ENCODE measurements at places on chromosomes 2 and 18.

- DNase-seq = no peak
Measured at GRCh38 chr2:136134126-136134525, 16.2 kb upstream of the CXCR4 start.

DNA sequence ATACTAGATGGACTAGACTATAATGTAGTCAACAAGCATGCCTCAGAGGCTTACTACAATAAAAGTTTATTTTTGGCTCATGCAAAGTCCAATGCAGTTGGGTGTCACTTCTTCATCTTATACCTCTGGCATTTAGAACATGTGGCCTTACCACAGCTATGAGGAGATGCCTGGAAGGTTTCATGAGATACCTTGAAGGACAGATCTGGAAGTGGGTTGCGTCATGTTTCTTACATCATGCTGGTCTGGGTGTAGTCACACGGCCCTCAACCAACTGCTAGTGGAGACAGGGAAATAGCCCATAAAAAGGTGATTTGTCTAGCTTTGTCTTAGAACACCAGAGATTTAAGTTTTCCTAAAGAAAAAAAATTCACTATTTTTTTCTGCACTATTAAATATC is 91.7 kb upstream of the MMADHC start:
- DNase-seq = no peak

- no peak for DNase-seq
Measured at GRCh38 chr2:176111846-176112374, 4.7 kb upstream of the HOXD10 start.

DNA sequence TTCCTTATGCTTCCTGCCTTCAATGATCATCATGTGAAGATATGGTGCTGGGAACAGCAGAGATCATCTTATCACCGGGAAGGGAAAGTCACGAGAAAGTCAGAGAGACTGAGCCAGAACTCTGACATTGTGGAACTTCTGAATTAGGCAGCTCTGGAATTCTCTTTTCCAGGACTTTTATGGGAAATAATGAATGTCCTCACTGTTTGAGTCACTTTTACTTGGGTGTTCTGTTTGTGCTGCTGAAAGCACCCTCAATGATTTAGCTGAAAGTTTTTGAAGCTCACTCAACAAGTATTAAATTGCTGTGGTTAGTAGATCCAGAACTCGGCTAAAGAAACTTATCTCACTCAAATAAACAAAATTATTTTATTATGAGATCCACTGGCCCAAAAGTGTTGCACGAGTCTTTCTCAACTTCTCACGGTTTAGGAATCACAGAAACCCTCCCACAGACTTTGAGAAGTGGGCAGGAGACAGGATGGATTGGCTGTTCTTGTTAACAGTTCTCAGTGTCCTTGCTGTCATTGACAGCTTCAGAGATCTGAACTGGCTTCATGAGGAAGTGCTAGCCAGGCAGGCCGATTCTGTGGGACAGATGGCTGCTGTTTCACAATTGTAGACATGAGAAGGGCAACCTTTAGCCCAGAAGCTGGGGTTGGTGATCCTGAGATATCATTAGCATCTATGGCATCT is 26.4 kb upstream of the ATRAID start:
- no peak for DNase-seq

DNA sequence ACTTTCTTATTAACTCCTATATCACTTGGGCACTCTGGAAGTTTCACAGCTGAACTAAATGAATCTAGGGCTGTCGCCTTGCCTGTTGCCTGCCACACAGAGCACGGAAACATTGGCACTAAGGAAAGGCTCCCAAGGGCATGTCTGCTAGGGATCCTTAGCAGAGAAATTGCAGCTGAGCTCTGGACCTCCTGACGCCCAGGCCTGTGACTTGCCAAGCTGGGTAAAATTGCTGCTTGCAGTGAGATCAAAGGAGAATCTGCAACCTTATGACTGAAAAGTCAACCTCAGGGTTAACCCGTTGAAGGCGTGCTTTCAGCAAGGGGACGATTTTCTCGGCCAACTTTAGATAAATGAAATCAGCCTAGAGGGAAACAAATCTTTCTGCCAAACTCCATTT is 189.8 kb downstream of the NCK2 start:
- DNase-seq = peak; percentile 7

- DNase-seq = no peak
Measured at GRCh38 chr2:44801289-44801840, 140.1 kb upstream of the SIX3 start.

- DNase-seq = no peak
Measured at GRCh38 chr2:4101936-4102335, 398.6 kb downstream of the DCDC2C start.

DNA sequence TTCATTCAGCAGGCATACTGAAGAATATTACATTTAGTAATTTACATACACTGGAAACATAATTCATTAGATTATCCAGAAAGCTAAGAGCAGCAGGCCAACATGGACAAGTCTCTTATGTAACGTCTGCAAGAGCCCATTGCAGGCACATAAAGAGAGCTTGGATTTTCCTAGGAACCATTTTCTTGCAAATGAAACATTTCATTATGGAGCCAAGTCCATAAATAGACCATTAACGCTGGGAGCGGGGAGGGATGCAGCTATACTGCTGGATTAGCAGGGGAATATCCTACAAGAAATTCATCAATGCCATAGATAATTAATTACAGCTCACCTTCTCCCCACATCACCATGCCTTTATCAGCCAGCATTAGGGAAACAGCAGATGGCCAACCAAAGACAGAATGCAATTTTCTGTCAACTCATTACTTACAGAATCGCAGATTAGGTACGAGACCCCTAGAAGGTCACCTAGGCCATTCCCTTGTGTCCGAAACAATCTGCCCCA is 170.4 kb downstream of the C1D start:
- DNase-seq = no peak

GRCh38 chr2:106701203-106702022 is 184.6 kb downstream of the ST6GAL2 start:
- DNase-seq = peak; percentile 12

DNA sequence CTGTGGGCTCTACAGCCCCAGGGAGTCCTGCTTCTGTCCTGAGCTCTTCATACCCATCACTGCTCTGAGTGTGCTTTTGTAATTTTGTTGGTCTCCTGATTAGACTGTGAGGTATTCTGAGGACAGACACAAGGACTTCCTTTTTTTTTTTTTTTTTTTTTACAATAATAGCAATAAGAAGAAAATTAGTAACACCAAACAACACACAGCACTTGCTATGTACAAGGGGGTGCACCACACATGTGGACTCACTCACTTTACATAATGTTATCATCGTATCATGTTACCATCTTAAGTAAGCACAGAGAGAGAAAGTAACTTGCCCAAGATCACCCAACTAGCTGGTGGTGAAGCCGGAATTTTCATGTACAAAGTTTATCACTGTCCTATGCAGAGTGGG is 34.6 kb downstream of the MBP start:
- no peak for DNase-seq

DNA sequence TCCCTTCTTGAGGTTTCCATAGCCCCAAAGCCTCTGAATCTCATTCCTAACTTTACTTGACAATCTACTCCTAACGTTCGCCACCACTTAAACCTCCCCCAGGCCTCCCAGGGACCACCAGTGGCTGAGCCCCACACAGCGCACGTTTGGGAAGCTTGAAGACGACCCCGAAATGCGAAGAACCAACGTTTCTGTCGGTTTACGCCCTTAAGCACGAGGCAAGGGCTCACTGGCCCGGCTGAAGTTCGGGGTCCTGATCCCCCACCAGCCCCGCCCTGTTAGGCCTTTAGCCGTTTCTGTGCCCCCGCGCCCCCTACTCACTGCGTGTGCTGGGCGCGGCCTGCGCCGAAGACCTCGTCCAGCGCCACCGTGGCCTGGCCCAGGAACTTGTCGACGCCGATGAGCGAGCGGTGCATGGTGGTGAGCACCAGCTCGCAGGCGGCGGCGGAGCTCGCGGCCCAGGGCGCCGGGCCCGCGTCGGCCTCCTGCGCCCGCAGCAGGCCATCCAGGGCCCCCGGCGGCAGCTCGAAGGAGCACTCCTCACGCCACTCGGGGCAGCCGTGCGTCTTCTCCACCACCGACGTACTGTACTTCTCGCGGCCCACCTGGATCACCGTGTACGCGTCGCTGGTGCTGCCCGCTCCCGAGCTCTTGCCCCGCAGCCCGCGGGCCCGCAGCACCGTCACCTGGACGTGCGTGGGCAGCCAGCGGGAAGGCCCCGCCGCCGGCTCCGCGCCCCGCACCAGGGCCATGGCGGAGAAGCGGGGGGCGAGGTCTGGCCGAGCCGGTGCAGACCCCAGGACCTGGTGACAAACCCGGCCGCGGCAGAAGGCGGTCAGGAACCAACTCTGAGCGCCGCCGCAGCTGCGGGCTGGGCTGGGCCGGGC is 479 bp downstream of the RAB11FIP5 start:
- DNase-seq = peak; percentile 64

GRCh38 chr2:67313536-67313935 is 83.6 kb upstream of the ETAA1 start:
- no peak for DNase-seq

- no peak for DNase-seq
Measured at GRCh38 chr2:209682646-209683045, 89.0 kb upstream of the UNC80 start.

- DNase-seq = no peak
Measured at GRCh38 chr18:31891566-31891965, 51.4 kb downstream of the TRAPPC8 start.

DNA sequence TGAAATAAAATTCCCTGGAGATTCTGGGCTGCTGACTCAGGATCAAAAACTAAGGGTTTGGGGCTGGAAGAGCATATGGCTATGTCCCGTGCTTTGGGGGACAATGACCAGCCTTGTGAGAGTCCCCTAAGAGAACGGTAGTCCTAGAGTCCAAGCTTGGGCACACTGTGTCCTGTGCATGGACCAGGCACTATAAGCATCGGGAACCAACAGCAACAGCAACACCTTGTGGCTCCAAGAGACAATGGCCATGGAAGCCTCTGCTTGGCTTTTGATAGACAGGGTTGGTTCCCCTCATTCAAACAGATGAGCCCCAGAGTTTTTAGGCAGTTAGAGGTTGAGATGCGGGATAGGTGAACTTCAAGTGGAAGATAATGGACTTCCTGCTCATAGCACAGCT is 294.4 kb upstream of the CHAC2 start:
- no peak for DNase-seq

DNA sequence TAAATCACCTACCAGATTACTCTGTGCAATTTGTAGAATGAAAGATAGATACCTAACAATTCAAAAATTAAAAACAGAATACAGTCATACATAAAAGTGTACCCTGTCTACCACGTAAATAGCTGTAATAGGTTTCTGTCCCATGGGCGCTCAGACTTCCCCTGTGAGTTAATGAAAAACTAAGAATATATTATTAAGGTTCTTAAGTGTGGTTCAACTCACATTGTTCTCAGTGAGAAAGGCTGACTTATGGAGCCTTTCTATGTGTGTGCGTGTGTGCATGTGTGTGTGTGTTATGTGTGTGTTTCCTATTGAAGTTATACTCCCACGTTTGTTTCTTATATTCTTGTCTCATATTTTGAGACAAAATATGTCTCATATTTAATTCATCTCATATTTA is 114.6 kb upstream of the CD302 start:
- no peak for DNase-seq

GRCh38 chr2:101644842-101645383 is 52.6 kb upstream of the MAP4K4 start:
- no peak for DNase-seq

- DNase-seq = no peak
Measured at GRCh38 chr2:84481702-84482101, 22.6 kb upstream of the SUCLG1 start.

- no peak for DNase-seq
Measured at GRCh38 chr2:122368576-122369243, 613.3 kb downstream of the TSN start.

- no peak for DNase-seq
Measured at GRCh38 chr2:240350696-240351087, 84.8 kb upstream of the GPC1 start.

- DNase-seq = no peak
Measured at GRCh38 chr2:158567208-158567607, 110.5 kb downstream of the PKP4 start.

DNA sequence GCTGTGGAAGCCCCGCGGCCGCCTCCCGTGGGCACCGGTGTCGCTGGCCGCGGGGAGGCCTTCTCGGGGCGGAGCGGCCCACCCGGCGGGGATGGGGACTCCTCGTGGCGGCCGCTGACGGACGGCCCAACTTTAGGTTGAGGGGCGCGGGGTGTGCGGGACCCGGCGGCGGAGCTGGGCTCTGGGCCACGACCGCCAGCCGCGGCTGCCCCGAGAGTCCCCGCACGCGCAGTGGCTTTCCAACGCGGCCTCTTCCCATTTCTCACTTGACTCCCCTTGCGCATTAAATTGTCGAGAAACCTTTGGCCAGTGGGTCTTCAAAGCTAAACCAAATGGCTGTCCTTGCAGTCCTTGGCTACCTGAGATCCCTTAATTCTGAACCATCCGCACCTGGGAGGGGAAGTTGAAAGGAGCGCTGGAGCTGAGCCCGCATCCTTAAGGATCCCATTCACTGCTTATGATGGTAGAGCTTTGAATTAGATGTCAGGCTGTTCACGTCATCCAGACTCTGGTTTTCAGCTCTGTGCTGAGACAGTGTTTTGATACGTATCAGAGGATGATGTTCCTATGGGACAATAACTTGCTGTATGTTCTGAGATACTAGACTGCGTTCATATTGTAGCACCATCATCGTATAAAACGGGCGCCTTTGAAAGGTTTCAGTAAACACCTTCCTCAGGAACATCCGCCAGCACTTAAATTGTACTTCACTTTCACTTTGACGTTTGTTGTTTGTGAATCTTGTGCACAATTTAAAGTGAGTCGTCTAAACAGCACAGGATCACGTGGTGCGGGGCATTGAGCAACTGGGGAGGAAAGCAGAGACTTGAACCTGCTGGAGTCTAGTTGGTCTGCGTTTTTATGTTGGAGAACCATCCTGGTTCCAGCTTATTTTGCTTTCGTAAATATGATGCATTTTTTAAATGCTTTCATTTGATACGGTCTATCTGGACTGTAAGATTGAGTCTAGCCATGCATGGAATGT is 874 bp downstream of the CLIP4 start:
- DNase-seq = peak; percentile 55

DNA sequence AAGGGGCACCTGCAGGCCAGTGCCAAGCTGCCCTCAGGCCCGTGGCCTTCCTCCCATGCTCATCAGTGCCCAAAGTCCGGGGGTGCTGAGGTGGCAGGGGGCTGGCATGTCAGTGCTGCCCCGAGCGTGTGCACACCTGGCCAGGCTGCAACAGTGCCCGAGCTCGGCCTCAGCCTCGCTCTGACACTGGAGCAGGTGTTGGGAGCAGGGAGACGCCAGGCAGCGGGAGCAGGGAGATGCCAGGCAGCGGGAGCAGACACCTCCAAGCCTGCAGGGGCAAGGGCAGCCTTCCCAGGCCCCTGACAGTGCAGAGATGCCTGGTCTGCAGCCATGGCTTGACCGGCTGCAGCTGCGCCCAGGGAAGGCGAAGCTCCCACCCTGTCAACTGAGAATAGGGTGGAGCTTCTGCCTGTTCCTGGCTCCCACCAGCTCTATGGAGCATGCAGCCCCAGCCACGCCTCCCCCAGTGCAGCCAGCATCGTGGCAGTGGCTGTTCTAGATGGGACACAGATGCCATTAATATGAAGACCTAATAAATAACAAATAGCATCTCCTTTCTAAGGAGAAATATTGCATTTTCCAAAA is 82.4 kb downstream of the DTNB start:
- peak; percentile 24 for DNase-seq

GRCh38 chr2:144703852-144704708 is 184.2 kb upstream of the ZEB2 start:
- no peak for DNase-seq

GRCh38 chr2:119739580-119740255 is 20.0 kb upstream of the PTPN4 start:
- DNase-seq = no peak

GRCh38 chr2:96342085-96342484 is 6.5 kb downstream of the NCAPH start:
- no peak for DNase-seq

GRCh38 chr2:237979331-237979730 is 12.5 kb downstream of the UBE2F start:
- DNase-seq = no peak

All from nephron progenitor cell (in vitro differentiated cells).